Stimulated activated CD4-positive, alpha-beta T cell treated with anti-CD3 and anti-CD28 coated beads, Interleukin-4, amount 100 ng/mL, for 1 hour (primary cell): ENCODE measurements at places on chromosomes 6 and 20.

GRCh38 chr6:169229615-169230321 is 23.9 kb downstream of the THBS2 start:
- no peak for DNase-seq

GRCh38 chr6:28648035-28648877 is 122.6 kb downstream of the GPX5 start:
- DNase-seq, result peak; percentile 47

- no peak for DNase-seq
These were observed 382.1 kb upstream of the TSHZ2 start for GRCh38 chr20:52590100-52590499.

DNA sequence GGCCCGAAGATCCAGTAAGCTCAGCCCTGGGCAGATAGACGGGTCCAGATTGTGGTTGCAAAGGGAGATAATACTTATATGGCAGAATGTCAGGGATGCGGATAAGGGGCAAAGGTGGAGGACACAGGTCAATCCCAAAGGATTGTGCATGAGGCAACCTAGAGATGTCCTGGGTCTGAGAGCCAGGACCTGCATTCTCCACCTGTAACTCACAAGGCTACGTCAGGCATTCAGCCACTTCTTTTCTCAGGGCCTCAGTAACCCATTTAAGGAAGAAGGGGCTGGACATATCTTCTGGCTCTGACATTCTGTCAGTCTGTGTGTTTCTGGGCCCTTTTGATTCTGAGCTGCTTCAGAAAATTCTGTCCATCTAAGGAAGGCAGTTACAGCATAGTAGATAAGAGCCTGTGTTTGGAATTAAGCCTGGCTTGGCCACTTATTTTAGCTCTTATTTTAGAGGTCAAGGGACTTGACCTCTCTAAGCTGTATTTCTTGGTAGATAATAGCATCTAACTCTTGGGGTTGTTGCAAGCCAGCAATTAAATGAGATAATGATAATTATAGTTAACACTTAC is 40.2 kb downstream of the CNBD2 start:
- no peak for DNase-seq

GRCh38 chr6:75166773-75167172 is 39.1 kb downstream of the COL12A1 start:
- DNase-seq, result no peak

DNA sequence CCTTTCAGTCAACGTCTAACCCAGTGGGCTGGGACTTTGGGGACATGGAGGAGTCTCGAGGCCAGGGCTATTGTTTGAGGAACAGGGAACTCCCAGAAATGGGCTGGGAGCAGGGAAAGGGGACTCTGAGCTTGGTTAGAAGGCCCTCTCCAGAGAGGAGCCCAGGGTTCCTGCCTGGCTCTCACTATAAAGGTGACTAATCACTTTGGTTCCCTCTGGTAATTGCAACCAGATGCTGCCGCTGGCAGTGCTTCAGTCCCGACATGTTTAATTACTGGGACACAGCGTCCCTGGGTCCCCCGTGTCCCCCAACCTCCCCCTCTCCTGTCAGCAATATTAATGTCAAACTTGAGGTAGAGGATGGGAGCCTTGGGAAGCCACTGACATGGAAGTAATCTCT is 5.0 kb upstream of the GDF5 start:
- DNase-seq, result no peak

GRCh38 chr6:158270389-158271127 is 41.7 kb upstream of the TULP4 start:
- DNase-seq, result no peak

GRCh38 chr20:47209982-47210381 is 146.5 kb downstream of the ZMYND8 start:
- no peak for DNase-seq

- DNase-seq, result no peak
These were observed 60.2 kb upstream of the RPS6KA2 start for GRCh38 chr6:166687070-166687878.

- DNase-seq, result no peak
These were observed 124.9 kb upstream of the ARID1B start for GRCh38 chr6:156652231-156652750.

DNA sequence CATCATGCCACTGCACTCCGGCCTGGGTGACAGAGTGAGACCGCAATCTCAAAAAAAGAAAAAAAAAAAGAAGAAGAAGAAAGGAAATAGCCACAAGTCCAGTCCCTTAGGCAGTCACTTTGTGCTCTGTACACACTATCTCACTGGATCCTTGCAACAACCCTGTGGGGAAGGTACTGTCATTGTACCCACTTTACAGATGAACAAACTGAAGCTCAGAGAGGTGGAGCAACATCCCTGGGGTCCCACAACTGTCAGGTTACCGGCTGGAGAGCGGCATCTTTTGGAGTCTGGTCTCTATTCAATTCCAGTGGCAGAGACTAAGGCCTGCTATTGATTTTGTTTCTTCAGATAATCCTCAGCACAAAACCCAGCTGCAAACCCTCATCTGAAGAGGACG is 12.2 kb downstream of the BPIFA2 start:
- DNase-seq, result no peak

DNA sequence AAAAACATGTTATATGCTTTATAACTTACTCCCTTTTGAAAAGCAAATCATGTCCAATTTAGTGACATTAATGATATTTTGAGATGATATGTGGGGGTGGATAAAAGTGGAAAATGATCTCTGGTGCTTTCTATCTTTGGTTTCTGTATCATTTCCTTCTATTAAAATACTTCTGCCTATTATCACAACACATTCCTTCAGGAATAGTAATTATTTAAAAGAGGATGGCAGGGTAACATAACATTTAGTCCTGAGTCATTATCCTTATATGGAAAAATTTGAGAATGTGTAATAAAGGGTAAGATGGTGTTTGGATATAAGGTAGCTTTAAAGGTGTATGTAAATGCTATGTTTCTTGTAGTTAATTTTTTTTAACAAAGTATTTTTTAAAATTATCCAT is 657.7 kb downstream of the PHF3 start:
- DNase-seq, result no peak
